ENCODE measurements at places on chromosomes 13 and 19. TPM values are rescaled to one million over a fixed set of nuclear protein-coding genes. Genes with fewer than 3 reads are reported as not detected.

GRCh38 chr13:110305949-110306339 is 1.0 kb downstream of the COL4A1 start:
- no peak for DNase-seq

The PLIN4 gene
- total RNA-seq = 0.80 TPM

The CKM gene
- total RNA-seq = 0.27 TPM

GRCh38 chr19:10764340-10764894 is 46.5 kb downstream of the DNM2 start:
- DNase-seq = peak; percentile 96

The CEACAM16 gene
- not detected for total RNA-seq

The TMC4 gene
- 0.24 TPM for total RNA-seq

- no peak for DNase-seq
These were observed 248.0 kb downstream of the KCTD12 start for GRCh38 chr13:76638181-76638580.

- no peak for DNase-seq
These were observed 22.1 kb downstream of the CLEC11A start for GRCh38 chr19:50745221-50745620.

- DNase-seq = no peak
These were observed 6.2 kb downstream of the HIPK4 start for GRCh38 chr19:40383668-40384248.

DNA sequence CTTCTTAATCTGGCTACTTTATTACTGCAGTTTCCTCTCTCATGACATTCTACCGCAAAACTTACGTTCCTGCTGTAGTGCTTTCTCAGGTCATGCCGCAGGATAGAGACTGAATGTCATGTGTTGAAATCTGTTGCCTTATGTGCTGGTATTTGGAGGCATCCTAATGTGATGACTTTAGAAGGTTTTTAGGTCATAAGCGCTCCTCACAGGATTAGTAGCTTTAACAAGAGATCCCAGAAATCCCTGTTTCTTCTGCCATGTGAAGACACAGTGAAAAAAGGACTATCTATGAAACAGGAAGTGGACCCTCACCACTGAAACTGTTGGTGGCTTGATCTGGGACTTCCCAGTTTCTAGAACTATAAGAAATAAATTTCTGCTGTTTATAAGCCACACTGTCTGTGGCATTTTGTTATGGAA is 209.3 kb downstream of the LACC1 start:
- no peak for DNase-seq

- DNase-seq = no peak
These were observed 75.5 kb downstream of the TNFSF13B start for GRCh38 chr13:108345016-108345415.

- DNase-seq = no peak
These were observed 1.5 kb downstream of the FUT1 start for GRCh38 chr19:48750771-48751504.

The ENOX1 gene
- total RNA-seq = not detected

DNA sequence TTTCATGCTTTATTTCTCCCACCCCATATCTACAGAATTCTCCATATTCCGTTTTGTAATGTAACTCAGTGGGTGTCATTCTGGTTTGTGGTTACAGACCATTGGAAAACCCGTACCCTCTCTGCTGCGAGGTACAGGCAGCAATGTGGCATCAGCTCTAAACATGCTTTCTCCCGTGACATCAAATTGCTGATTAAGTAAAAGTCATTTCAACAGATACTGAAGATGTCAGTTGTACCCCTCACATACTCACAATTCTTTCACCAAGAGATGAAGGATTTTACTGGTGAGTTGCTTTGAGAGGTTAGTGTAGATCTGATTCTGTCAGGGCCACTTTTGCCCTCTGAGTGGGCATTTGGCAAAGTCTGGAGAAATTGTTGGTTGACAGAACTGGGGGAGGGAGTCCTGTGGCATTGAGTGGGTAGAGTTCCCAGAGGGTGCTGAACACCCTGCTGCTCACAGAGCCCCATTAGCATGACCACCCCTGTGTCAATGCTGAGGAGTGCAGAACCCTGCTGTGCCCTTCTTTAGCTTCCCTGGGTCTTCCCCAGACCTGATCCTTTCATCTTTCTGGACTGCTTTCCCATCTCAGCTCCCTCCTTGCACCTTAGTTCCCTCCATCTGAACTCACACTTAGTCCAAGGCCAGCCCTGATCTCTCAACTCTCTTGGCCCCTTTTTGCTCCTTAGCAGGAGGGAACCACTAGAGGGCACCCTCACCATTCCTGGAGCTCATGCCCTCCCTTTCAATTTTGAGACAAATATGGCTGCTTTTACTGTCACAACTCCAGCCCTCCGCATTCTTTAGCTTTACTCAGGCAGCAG is 39.9 kb upstream of the CEACAM8 start:
- DNase-seq = peak; percentile 32

DNA sequence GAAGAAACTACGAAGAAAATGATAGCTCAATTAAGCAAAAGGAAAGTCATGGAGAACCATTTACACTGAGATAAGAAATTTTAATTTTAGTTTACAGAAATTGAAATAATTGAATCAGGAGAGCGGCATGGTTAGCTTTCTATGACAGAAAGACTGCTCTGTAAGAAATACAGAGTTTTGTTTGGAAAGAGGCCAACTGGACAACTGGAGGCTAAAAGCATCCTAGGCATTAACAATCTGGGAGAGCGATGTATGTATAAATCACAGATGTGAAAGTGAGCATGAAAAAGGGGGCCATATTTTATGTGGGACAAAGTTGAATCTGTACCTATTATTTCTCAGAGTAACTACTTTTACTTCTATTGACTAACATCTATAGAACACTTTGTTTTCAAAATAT is 1608.8 kb upstream of the PCDH20 start:
- DNase-seq = no peak

GRCh38 chr19:56690670-56691069 is 19.1 kb upstream of the ZNF835 start:
- DNase-seq = no peak

The FGF9 gene
- total RNA-seq = not detected

DNA sequence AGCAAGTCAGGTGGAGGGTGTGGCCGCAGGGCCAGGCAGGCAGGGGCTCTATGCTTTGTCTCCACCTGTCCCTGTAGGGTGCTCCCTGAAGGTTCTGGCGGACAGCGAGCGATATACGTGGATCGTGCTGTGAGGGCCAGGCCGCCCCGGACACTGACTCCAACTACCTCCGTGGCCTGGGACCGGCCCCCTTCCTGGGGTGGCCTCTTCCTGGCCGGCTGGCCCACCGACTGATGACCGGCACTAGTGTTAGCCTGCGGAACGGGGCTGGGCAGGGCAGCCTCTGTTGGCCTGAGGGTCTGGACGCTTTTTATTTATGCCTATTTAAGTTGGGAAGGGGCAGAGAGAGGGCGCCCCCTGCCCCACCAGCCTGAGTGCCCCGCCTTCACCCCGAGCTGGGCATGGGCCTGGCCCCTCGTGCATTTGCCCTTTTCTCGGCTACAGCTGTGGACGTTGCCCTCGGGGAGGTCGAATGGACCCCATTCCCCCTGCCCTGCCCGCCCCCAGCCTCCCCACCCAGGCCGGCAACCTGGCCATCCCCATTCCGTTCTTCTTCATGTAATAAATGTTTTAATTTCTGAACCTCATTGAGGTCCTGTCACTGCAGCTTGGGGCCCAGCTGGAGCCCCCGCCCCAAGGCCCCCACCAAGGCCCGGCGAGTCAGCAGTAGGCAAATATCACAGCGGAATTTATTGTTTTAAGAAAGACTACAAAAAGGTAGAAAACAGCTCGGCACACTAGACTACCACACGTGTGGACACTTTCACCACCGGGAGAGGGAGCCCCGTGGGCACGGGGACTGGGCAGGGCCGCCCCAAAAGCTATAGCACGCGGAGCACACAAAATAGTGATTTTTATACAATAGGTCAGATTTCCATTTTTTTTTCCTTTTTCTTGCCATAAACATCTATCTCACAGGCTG is 8.8 kb downstream of the DCAF15 start:
- DNase-seq = no peak

DNA sequence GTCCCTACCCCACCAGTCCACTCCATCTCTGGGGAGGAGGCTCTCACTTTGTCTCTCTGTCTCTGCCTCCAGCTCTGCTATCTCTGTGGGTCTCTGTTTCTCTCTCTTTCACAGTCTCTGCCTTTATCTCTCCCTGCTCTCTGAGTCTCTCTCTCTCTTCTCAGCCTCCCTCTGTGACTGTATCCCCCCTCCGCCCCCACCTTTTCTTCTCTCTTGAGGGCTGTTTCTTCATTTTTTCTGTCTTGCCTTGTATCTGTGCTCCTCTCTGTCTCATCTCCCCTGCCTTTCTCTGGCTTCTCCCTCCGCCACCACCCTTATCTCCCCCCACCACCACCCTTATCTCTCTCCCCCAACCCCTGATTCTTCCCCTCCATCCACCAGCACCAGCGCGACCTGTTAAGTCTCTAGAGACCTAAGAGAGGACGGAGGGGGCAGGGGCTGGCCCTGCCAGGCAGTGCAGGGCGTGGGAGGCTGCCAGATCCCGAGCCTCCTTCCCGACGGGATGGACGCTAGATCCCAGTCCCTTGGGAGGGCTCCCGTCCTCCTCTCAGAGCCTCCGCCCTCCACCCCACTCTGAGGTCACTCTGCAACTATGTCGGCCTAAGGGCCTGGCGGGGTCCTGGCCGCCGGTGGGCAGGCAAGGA is 1.0 kb downstream of the AXL start:
- no peak for DNase-seq

The ERCC1 gene
- 39.3 TPM for total RNA-seq

The PNMA8A gene
- total RNA-seq = 0.44 TPM

GRCh38 chr19:1837625-1838105 is 10.6 kb downstream of the REXO1 start:
- peak; percentile 40 for DNase-seq

The TTYH1 gene
- total RNA-seq = 10.6 TPM

DNA sequence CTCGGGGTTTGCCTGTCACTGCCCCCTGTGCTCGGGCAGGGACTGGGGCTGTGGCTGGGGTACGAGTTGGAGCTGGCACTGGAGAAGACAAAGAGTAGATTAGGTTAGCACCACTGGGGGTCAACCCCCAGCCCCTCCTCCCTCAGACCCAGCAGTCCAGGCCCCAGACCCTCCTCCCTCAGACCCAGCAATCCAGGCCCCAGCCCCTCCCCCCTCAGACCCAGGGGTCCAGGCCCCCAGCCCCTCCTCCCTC is 19.1 kb downstream of the ZNF575 start:
- no peak for DNase-seq

GRCh38 chr13:42754801-42755510 is 26.4 kb upstream of the FAM216B start:
- no peak for DNase-seq

- DNase-seq = no peak
These were observed 17.3 kb downstream of the PLD3 start for GRCh38 chr19:40365613-40366401.

The LAIR1 gene
- 0.70 TPM for total RNA-seq

DNA sequence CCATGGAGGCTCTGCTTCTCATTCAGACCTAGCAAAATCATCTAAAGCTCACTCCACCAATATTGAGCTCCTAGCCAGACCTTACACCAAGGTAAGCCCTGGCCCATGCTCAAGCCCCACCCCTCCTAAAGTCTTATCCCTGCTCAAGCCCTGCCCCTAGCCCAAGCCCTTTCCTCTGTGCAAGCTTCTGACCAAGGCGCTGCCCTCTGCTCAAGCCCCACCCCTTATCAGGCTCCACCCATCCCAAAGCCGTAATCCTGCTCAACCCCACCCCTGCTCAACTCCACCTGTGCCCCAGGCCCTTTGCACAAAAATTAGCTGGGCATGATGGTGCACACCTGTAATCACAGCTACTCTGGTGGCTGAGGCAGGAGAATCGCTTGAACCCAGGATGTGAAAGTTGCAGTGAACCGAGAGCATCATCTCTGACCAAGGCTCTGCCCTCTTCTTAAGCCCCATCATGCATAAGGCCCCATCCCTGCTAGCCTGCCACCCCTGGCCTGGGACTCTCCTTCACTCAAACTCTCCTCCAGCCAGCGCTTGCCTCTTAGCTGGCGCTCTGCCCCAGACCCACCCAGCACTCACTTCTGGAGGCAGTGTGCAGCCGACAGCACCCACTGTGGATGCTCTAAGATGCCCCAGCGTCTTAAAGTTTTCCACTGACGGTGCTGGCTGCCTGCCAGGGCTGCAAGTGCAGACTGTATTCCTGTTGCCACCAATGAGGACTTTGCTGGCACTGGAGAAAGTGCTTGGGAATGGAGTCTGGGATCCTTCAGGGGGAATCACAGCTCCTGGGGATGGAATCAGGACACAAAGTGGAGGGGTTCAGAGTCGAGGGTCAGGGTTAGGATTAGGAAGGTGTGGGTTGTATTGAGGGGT is 16.5 kb downstream of the KLK4 start:
- DNase-seq = no peak

- DNase-seq = no peak
These were observed 47.3 kb upstream of the NPAS1 start for GRCh38 chr19:46972311-46972710.

The EBI3 gene
- total RNA-seq = not detected

- no peak for DNase-seq
These were observed 812.7 kb upstream of the MIR17HG start for GRCh38 chr13:90534617-90535370.

The NFILZ gene
- total RNA-seq = not detected

- DNase-seq = no peak
These were observed 274.9 kb downstream of the KCNRG start for GRCh38 chr13:50290186-50290585.

DNA sequence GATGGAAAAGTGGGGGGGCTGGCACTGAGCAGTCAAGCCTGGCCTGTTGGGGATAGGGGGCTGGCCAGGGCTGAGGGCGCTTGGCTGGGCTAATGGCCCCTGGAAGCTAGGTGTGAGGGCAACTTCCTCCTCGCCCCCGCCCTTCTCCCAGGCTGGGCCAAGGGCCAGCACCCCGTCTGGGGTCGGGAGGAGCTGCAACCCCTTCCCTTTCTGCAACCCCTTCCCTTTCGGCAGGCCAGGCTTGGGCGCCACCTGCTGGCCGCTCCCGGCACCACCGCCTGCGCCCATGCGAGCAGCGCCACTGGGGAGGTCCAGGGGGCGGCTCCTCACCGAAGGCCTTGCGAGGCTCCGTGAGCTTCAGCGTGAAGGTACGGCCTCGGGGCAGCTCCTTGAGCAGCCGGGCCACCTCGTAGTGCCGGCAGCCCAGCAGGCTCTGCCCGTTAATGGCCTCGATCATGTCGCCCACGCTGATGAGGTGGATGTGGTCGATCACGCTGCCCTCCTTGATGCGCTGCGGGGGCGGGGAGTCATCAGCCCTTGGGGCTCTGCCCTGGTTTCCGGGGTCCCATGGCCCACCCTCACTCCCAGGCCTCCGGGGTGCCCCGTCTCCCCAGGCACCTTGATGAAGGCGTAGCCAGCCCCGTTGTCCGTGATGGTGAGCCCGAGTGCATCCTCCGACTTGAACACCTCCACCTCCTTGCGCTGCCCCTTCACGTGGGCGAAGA is 5.0 kb upstream of the PTGER1 start:
- no peak for DNase-seq

DNA sequence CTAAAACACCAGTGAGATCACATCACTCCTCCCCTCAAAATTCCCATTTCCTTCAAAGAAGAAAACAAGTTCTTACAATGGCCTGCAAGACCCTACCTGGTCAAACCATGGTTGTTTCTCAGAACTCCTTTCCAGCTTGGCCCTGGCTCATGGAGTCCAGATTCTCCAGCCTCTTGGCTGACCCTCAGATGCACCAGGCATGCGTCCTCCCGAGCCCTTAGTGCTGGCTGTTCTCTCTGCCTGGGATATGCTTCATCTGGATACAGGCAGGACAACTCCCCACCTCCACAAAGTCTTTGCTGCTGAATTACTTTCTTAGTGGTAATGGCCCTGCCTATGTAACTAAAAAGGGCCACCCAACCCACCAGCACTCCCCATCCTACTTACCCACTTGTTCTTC is 94.3 kb downstream of the MBNL2 start:
- DNase-seq = no peak
